B cell (primary cell): ENCODE measurements at places on chromosomes 5 and 9.

GRCh38 chr5:139283252-139284166 lies 10.0 kb upstream of the MATR3 start:
- H3K27ac ChIP-seq = no peak overlapping the region
- H3K4me3 ChIP-seq = no peak overlapping the region
- peaks cover 5% of the 10 kb centered on the region for H3K36me3 ChIP-seq
- no peaks in the 10 kb centered on the region for H3K4me1 ChIP-seq
- DNase-seq = no peak

DNA sequence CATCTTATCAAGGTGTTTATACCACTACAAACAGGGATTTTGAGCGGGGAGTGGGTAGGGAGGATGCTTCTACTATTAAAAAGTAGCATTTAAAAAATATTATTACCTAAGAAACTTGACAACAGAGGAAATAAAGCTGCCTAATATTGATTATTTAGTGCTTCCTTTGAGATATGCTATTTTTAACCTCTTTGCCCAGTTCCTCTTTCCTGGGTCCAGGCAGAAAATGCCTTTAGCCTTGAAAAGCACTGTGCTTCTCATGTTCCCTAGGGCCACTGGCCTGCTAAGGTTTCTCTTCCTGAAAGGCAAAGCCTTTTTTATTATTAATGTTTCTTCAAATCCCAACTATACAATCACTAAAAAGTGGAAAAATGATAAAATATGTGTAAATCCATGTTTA lies 217.2 kb upstream of the HAPLN1 start:
- no peak for DNase-seq
- no peaks in the 10 kb centered on the region for H3K27me3 ChIP-seq
- no peaks in the 10 kb centered on the region for H3K4me1 ChIP-seq
- H3K27ac ChIP-seq = no peak overlapping the region
- H3K4me3 ChIP-seq = no peak overlapping the region

- H3K4me3 ChIP-seq = peak within 1 kb of the TSS; percentile 70
- peaks cover 33% of the 10 kb centered on the region for H3K4me1 ChIP-seq
- H3K27ac ChIP-seq = peak within 1 kb of the TSS; percentile 71
- H3K36me3 ChIP-seq = no peaks in the 10 kb centered on the region
- no peaks in the 10 kb centered on the region for H3K27me3 ChIP-seq
- no peak for DNase-seq
Measured at GRCh38 chr9:120876842-120877240, at the start of gene PHF19. TSS of gene PHF19 (minus strand) at chr9:120877188. CDS start at chr9:120874741, 2,447 bp downstream.

- peaks cover 1% of the 10 kb centered on the region for H3K36me3 ChIP-seq
- H3K27me3 ChIP-seq = no peaks in the 10 kb centered on the region
Measured at GRCh38 chr9:4861145-4861544, 68.4 kb downstream of the RCL1 start.

- no peaks in the 10 kb centered on the region for H3K36me3 ChIP-seq
- DNase-seq = no peak
- H3K27me3 ChIP-seq = no peaks in the 10 kb centered on the region
- no peak overlapping the region for H3K4me3 ChIP-seq
- no peak overlapping the region for H3K27ac ChIP-seq
- H3K4me1 ChIP-seq = no peaks in the 10 kb centered on the region
Measured at GRCh38 chr5:10903786-10904560, 142.9 kb upstream of the DAP start.
